Stimulated activated CD4-positive, alpha-beta T cell treated with anti-CD3 and anti-CD28 coated beads, Interleukin-2, amount 100 ng/mL, for 24 hours (primary cell): ENCODE measurements at places on chromosomes 1 and 21.

- no peak for DNase-seq
Measured at GRCh38 chr21:14259747-14260146, 43.8 kb downstream of the RBM11 start.

DNA sequence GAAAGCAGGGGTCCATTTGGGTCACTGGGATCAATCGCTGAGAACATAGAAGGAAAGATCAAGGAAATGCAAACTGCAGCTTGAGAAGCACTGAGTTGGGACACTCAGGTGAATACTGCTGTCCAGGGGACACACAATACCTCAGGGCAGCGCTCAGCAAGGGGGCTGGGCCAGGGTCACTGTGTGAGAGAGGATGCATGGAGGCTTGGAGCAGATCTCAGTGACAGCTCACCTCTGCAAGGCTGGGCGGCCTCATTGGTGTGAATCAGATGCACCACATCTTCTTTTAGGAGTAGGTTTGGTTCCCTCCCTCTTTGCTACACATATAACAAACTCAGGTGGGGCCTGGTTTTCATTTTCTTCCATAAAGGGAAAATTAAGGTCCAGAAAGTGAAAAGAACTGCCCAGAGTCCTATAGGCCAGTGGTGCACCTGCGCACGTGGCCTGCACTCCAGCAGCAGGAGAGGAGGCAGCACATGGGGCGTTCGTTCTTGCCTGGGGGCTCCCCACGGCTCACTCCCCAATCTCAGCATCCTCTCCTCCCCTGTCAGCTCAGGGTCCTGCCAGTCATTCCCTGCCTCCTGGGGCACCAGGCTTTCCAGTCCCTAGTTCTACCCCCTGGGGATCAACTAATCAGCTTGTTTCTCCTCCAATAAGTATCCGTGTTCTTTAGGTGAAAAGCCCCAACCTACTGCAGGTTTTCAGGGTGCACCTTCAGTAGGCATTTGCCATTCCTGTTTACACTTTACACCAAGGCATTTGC lies 1.5 kb downstream of the A3GALT2 start:
- no peak for DNase-seq

GRCh38 chr1:222829868-222830267 lies 15.0 kb downstream of the DISP1 start:
- no peak for DNase-seq

DNA sequence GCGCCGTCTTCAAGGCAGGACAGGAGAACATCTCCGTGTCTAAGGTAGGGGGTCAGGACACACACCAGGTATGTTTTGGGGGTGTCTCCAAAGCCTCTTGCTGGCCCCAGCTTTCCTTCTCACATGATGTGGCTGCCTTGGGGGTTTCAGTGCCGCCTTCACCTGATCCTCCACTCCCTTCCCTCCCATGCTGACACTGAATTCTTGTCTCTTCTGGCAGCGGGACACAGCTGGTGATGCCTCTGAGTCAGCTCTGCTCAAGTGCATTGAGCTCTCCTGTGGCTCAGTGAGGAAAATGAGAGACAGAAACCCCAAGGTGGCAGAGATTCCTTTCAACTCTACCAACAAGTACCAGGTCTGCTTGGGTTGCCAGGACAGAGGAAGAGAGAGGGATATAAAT lies 13.5 kb downstream of the ATP1A2 start:
- DNase-seq: no peak

GRCh38 chr21:29221253-29221744 lies 77.4 kb upstream of the BACH1 start:
- no peak for DNase-seq

DNA sequence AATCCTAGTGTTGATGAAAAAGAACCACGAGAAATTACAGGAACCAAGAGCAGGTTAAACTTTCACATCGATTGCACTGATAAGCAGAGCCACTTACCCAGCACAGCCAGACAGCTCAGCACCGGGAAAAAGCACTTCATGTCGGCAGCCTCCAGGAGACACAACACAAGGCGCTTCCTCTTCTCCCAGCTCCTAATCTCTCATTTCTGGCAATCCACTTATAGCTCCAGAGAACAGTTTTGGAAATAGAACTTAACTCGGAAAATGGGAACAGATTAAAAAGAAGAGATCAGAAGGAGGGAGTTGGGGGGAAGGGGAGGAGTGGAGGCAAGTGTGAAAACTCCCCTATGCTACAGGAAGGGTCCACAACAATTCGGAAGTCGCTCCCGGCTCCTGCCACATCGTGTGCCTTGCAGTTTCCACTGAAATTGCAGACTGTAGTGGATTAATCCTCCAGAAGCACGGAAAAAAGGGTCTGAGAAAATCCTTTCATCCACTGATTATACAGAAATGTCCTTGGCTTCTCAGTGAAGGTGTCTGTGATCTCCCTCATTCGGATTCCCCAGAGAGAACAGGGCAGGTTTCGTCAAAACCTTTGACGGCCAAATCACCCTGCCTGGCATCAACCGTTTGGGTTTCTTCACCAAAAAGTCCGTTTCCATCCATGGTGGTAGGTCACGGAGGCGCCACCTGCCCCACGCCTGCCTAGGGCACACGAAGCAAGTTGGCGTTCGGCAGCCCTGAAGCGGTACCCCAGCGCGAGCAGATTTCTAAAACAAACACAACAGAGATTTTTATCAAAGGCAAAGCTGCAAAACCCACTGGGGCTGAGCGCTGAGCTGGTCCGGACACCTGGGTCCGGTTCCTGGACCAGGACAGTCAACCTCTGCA lies 1.1 kb downstream of the IGSF3 start:
- DNase-seq: peak; percentile 14

DNA sequence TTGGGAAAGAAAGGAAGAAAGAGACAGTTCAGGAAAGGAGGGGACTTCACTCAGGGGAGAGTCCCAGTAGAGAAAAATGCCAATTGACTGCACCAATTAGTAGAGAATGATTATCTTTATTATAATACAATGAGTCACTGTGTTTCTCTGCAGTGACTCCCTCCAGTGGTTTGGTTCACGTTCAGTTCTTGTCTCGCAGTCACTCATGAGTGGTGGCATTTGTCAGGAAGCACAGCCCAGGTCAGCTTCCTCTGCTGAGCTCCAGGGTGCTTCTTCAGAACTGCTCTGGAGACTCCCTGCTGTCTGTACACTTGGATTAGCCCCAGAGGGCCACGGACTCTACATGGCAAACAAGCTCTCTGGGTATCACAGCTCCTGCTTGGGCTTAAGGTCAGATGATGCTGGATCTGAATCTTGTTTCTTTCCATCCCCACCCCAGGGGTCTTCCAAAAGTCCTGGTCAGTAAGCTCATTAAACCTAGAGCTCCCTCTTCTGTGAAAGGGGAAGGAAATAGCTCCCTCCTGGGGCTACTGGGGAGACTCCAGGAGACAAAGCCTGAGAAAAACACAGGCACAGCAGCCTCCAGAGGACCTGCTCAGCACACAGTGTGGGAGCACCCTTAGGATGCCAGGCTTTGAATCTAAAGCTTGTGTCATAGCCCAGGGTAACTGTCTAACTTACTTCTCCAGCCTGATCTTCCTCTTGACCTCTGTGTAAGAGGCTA lies 619.0 kb downstream of the AJAP1 start:
- DNase-seq: no peak

- DNase-seq: no peak
Measured at GRCh38 chr1:206809504-206810084, 37.3 kb upstream of the IL10 start.

- no peak for DNase-seq
Measured at GRCh38 chr1:9891207-9891606, 18.9 kb downstream of the CTNNBIP1 start.

GRCh38 chr1:45348966-45349677 lies 8.9 kb upstream of the MUTYH start:
- DNase-seq: no peak

DNA sequence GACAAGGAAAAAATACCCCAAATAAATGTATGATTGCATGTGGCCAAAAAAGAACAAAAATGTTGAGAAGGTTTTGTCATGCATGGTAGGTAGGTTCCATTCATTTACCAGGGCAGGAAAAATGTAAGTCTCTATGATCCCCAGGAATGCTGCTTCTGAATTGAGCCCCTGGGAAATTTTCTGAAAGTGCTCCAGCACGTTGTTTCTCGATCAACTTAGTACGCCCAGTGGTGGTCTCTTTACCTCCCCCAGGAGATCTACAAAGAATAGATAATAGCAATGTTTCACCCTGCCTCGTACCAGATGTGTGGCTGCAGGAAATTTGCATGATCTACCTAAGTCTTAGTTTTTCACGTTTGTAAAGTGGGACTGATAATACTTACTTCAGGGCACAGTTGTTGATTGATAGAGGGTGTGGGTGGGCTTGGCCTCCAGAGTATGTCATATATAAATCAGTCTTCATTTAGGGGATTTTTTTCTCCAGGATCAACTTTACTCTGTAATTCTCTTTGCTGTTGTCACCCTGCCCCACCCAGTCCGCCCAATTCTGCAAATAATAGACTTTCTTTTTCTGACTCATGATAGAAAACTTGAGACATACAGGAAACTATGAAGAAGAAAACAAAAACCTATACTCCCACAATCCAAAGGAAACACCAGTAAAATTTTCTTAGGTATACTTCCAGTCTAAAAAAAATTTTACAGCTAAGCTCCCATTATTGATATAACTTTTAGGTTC lies 462.0 kb upstream of the RUNX1 start:
- peak; percentile 46 for DNase-seq

DNA sequence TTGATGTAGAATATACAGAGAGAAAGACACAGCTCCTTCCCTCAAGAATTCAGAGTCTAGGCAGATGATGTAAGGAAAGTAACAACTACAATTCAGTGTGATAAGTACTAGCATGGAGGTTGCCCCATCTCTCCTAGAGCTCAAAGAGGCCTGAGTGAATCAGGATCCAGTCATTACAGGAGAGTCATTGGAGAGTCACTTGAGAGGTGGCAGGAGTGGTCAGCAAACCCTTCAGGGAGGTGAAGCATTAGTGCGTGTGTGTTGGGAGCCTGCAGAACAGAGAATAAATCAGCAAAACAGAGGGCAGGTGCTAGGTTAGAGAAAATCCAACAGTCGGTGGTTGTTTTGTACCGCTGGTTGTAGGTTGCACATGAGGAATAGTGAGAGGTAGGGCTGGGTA lies 46.1 kb downstream of the GRIK1 start:
- DNase-seq: no peak

DNA sequence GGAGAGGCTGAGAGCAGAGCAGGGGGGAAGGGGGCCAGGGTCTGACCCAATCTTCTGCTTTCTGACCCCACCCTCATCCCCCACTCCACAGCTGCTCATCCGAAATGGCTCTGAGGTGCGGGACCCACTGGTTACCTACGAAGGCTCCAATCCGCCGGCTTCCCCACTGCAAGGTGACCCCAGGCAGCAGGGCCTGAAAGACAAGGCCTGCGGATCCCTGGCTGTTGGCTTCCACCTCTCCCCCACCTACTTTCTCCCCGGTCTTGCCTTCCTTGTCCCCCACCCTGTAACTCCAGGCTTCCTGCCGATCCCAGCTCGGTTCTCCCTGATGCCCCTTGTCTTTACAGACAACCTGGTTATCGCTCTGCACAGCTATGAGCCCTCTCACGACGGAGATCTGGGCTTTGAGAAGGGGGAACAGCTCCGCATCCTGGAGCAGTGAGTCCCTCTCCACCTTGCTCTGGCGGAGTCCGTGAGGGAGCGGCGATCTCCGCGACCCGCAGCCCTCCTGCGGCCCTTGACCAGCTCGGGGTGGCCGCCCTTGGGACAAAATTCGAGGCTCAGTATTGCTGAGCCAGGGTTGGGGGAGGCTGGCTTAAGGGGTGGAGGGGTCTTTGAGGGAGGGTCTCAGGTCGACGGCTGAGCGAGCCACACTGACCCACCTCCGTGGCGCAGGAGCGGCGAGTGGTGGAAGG lies 17.1 kb upstream of the HDAC1 start:
- DNase-seq: no peak

DNA sequence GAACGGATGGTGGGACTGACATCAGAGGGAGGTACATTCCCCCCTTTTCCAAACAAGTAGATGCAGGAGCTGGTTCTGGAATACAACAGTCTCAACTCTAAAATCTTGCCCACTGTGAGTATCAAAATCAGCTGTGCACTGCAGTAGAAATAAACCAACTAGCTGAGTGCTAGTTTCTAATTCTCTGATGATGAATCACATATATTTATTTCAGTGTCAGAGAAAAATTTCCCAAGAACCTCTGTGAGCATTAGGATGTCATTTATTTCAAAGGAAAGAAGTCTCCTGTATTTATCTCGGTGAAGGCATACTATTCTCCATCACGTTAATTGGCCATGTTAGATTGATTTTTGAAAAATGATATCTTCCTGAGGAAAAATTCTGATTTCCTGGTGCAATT lies 67.1 kb downstream of the LHX9 start:
- no peak for DNase-seq

DNA sequence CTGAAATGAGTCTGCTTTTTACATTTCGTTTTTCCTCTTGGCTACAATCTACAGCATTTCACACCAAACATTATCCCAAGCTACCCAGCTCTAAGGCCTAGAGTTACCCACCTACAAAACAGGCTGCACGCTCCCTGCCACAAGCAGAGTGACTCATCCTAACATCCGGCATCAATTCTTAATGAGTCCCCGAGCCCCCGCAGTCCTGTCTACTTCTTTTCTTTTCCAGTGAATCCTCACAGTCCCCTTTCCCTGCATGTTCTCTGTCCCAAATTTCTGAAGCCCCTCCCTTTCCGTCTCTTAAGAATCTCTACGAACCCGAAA lies 650 bp downstream of the PCNX2 start:
- DNase-seq: peak; percentile 34

DNA sequence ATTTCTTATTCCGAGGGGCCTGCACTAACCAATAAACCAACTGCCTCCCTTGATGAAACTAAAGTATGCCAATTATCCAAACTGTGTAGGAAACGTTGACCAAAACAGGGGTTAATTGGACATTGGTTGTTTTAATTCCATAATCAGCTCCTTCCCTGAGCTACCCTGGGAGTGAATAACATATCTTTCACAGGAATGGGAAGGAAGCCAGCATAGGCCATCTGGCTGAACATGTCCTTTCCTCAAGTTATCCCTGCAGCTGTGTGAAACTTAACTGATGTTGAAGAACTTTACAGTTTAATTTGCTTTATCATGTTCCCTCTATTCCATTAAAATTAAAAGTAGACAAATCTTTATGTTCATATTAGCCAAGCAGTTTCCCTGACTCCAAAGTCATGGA lies 75.4 kb downstream of the NRIP1 start:
- no peak for DNase-seq

DNA sequence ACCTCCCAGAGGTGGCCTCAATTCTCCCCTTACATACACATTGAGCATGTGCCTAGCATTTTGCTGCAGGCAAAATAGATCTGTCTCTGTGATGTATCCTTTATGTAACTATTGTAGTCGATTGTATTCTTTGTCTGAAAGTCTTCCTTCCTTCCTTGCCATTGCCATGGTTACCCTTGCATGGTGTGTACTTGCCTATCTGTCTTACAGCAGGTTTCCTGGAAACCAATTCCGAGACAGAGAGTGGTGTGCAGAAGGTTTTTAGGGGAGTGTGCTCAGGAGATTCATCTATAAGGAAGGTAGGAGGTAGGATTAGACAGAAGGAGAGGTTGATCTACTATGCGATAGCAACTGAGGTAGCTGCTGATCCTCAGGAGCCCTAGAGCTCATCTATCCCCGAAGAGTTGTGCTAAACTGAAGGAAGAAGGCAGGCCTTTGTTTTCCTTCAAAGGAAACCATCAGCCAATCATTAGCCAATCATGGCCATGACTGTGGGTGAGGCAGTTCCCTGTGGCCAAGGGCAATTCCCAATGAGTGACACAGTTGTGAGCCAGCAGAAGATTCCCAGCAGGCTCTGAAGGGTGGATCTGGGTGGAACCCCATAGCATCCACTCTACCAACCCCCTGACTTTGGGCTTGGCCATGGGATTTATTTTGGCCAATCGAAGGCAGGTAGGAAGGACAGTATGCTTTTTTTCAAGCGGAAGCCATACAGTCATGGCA lies 15.0 kb downstream of the CITED4 start:
- no peak for DNase-seq
